ENCODE measurements at places on chromosomes 3 and 15.

DNA sequence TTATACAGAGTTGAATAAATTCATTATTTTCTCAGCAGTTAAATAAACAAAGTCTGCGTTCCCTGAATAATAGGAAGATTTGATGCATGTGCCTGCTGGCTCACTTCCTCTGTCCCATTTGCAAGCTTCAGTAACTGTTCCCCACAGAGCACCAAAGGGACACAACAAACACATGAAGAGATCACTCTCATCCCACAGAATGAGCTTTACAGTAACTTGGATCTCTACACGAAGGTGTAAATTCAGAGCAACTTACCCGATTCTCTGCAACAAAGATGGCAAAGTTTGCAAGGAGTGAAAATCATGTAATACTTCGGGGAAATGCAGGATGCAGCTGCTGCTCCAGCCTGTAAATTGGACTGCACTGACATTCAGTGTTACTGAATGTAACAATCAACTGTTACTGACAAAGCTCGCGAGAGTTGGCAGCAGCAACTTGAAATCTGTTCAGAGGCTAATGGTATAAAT lies at the start of gene BCHE:
TSS of gene BCHE (minus strand) at position 366 of the 468 bp plus-strand sequence. CDS start 6,390 bp downstream, outside the sequence.
- DNase-seq = no peak

- DNase-seq = no peak
These were observed 60.5 kb upstream of the MME start for GRCh38 chr3:155019575-155019974.

- DNase-seq = peak; percentile 10
These were observed 4.6 kb downstream of the STIMATE start for GRCh38 chr3:52892625-52893311.

DNA sequence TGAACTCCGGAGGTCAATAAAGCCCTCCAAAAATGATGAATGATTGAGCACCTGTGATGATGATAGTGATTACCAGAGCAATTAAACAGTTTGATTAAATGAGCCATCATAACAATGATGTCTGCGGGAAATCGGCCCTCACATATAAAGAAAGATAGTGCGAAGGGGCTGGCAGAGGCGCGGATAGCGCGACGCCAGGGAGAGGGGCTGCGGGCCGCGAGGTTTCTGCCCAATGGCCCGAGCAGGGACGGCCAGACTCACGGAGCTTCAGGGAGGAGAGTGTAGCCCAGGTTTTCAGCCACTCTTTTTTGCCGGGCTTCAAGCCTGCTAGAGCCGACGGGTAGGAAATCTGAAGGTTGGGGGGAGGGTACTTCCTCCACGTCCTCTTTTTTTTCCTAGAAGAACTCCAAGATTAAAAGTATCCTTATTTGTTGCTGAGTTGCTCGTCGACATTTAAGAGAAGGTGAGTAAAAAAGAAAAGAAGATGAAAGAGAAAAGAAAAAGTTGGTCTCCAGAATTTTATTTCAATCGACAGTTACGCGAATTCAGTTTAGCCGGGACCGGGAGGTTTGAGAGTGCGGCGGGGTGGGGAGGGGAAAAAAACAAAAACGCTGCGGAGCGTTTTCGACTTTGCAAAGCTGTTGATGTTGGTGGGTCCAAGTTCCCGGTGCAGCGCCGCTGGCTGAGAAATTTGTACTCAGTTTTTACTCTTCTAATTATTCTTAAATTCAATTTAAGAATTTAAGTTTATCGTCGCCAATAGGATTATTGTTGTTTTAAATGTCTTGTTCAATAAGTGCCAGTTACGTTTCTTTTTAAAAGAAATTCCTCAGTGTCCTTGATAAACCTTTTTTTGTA lies 2.2 kb upstream of the MEIS2 start:
- DNase-seq = no peak

- DNase-seq = no peak
These were observed 54.4 kb upstream of the TLE3 start for GRCh38 chr15:70152070-70152480.

Measured in stimulated activated CD4-positive, alpha-beta T cell treated with anti-CD3 and anti-CD28 coated beads, Interleukin-12 subunit alpha, Interleukin-12 subunit beta, amount 100 ng/mL, for 48 hours (primary cell).